ENCODE measurements at places on chromosomes 1 and 21.
A peak's percentile ranks its signal among the peaks of the same experiment; 100 is the strongest.

- DNase-seq = no peak
Measured at GRCh38 chr21:28148400-28149064, 844.1 kb downstream of the LTN1 start.

DNA sequence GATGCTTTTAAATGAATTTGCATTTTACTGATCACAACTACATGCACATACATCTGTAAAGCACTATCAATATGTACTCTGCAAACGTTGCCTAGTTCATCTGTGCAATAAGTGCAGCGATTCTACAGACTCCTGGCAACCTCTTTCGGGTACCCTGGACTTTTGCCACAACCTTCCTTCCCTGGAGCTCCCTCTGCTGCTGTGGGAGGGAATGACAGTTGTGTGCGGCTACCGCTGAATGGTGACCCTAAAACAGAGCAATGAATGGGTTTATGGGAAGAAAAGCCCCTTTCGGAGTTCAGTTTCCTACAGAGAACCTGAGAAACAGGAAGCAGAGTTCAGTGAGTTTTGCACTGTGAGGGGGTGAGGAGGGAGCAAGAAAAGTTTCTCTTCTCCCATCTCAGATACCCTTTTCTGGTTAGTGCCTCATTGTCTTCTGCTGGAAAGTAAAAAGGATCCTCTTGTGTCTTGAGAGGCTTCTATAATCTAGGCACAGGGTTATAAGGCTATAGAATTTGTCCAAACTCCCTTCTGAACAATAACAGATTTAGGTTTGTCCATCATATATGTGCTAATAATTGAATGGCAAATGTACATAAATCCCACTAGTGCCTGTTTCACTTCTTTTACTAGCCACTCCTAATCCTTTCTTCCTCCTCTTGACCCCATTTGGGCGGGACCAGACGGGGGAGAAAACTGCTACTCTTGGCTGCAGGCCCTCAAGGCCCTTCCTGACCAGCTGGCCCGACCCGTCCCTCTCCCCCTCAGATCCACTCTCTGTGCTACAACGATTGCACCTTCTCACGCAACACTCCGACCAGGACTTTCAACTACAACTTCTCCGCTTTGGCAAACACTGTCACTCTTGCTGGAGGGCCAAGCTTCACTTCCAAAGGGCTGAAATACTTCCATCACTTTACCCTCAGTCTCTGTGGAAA, 19.8 kb upstream of the SARS1 start:
- peak; percentile 51 for DNase-seq

- DNase-seq = peak; percentile 71
Measured at GRCh38 chr1:226691247-226691646, 47.8 kb downstream of the ITPKB start.

DNA sequence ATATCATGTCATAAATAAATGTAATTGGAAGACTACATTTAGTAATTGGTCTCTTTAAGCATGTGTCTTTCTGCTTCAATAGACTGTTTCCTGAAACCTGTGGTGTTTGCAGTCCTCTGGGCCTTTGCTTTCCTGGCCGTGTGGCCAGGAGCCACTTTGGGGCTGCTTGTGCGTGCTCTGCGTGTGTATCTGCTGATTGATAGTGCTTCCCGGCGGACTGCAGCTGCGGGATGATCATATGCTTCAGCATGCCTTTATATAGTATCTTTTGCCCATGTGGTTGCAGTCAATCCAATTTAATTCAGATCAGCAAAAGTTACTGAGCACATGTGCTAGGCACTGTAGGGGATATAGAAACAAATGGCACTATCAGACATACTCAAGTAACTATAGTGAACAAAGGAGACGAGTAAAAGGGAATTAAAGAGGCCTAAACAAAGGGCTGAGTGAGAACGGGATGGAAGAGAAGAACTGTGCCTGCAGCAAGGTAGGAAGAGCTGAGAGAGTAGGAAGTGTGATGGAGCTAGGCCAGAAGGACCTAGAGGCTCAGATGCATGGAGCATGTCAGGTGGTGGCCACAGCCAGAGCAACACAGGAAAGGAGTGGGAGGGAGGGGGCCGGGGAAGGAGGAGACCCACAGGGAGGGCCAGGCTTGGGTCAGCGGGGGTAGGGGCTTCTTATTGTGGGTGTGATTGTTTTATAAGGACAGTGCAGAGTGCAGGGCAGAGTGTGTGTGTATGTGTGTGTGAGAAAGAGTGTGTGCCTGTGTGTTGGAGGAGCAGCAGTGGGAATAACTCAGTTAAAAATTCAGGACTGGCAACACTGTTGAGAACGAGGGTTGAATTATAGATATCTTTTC, 27.2 kb upstream of the TTF2 start:
- no peak for DNase-seq
